DND-41 (cell line): ENCODE measurements at places on chromosomes 4 and X.
A peak's percentile ranks its signal among the peaks of the same experiment; 100 is the strongest.

- H3K27ac ChIP-seq: no peak overlapping the region
- no peaks in the 10 kb centered on the region for H3K27me3 ChIP-seq
- H3K4me3 ChIP-seq: no peak overlapping the region
- no peak for DNase-seq
Measured at GRCh38 chr4:30538794-30539193, 181.4 kb upstream of the PCDH7 start.

GRCh38 chr4:162347156-162347841, 183.5 kb upstream of the FSTL5 start:
- H3K27me3 ChIP-seq: no peaks in the 10 kb centered on the region
- DNase-seq: no peak
- no peaks in the 10 kb centered on the region for H3K4me1 ChIP-seq

DNA sequence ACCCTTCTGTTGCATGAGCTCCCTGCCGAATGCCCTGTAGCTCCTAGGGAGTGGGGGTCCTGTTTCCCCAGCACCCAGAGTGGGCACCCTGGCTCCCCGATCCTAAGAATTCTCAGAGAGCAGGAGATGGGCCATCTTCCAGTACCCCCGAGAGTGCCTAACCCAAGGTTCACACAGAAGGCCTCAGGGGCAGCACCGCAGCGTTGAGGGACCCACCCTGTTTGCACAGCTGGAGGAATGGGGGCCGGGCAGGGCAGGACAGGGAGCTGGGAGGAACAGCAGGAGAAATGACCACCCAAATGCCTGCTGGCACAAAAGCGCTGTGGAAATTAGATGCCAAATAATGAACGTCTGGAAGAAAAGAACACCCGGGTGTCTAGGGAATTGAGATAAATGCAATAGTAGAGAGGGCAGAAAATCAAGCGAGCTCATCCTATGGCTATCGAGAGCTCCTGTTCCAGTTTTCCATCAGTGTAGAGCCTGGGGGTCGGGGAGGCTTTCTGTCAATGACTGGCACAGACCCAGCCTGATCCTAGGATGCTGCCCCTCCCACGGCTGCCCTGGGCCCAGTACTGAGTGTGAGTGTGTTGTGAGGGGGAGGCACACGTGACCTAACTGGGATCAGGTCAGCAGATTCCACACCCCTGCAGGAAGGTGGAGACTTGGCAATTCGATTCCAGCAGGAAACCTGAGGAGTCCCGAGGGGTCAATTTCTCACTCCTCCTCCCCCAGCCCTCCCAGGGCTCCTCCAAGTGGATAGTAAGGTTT, 25.7 kb downstream of the SEPTIN6 start:
- no peak for DNase-seq
- H3K4me3 ChIP-seq: no peak overlapping the region
- H3K27ac ChIP-seq: no peak overlapping the region

DNA sequence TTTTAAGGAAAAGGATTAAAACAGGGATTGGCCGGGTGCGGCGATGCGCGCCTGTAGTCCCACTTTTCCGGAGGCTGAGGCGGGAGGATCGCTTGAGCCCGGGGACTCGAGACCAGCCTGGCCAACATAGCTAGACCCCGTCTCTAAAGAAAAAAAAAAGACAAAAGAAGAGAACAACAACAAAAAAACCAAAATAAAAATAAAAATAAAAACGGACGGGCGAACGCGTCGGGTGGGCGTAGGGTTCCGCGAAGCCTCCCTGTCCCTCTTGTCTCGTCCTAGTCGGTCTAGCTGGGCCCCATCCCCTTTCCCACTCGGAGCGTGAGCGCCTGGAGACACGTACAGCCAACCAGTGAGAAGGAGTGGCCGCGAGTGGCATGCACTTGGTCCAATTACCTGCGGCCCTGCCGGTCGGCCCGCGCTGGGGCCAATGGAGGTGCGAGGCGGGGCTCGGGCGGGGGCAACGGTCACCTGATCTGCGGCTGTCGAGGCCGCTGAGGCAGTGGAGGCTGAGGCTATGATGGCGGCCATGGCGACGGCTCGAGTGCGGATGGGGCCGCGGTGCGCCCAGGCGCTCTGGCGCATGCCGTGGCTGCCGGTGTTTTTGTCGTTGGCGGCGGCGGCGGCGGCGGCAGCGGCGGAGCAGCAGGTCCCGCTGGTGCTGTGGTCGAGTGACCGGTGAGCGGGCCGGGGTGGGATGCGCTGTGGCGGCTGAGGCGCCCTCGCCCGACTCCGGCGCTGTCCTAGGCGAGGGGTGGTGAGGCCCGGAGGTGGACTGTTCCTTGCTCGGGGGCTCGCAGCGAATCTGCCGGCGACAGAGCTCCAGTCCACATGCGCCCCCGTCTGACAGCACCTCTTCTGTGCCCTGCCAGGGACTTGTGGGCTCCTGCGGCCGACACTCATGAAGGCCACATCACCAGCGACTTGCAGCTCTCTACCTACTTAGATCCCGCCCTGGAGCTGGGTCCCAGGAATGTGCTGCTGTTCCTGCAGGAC, at the start of gene ATP6AP1:
TSS of gene ATP6AP1 (plus strand) at position 502 of the 996 bp plus-strand sequence. CDS start at position 518, 16 bp downstream.
- H3K27ac ChIP-seq: peak within 1 kb of the TSS; percentile 75
- H3K4me3 ChIP-seq: peak within 1 kb of the TSS; percentile 46; the same call in 1 of the 2 replicates
- peaks cover 34% of the 10 kb centered on the region for H3K4me1 ChIP-seq
- H3K27me3 ChIP-seq: no peaks in the 10 kb centered on the region
- peak; percentile 94 for DNase-seq

DNA sequence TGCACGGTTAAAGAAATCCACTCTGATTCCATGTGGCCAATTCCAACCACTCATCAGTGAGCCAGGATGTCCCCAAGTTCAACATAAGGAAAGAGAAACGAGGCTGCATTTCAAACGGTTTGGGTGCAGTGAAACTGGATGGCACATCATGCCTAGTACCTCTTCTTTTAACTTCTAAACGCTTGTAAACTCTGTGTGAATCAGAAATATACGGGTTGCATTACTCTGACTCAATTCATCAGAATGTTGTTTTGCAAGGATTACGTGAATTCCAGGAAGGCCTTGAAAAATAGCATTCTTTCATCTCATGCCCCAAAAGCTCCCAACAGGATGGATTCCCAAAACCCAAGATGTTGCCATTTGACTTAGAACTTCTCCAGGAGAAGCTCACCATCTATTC, 270.4 kb downstream of the LDB2 start:
- H3K27ac ChIP-seq: no peak overlapping the region
- no peak overlapping the region for H3K4me3 ChIP-seq
- DNase-seq: no peak

DNA sequence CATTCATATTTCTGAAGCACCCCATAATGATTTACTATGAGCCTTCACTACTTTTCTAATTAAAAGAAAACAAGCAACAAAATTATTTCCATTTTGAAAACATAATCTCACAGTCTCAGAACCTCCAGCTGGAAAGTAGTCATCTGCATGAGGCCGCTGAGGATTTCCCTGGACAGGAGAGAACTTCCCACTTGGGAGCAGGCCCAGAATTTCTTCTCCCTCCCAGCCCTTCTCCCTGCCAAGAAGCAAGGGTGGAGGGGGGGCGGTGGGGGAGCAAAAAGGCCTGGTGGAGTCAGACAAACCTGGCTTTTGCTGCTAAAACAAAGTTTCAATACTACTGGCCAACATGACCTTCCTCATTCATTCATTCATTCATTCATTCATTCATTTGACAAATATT, 167.3 kb downstream of the PJA1 start:
- H3K4me3 ChIP-seq: no peak overlapping the region
- no peak overlapping the region for H3K27ac ChIP-seq
- DNase-seq: no peak
- H3K4me1 ChIP-seq: no peaks in the 10 kb centered on the region

DNA sequence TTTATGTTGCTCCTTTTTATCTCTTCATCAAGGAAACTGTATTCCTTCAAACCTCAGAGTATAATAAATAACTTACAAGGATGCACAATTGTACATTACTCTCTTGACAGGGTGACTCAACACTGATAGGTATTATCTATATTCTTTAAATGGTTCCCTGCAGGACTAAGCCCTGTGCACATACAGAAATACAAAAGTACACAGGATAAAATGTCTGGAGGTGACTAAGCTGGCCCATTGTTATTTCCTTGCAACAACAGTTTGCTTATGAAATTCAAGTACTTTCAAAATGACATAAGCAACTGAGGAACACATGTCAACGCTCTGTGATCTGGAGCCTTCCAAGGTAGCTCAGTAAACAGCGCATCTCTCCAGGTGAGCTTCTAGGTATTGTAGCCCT, 83.8 kb upstream of the RPL34 start:
- no peak overlapping the region for H3K4me3 ChIP-seq
- peaks cover 69% of the 10 kb centered on the region for H3K4me1 ChIP-seq
- DNase-seq: no peak
- no peaks in the 10 kb centered on the region for H3K27me3 ChIP-seq
- H3K36me3 ChIP-seq: no peaks in the 10 kb centered on the region

- H3K27ac ChIP-seq: no peak overlapping the region
- DNase-seq: no peak
- no peaks in the 10 kb centered on the region for H3K27me3 ChIP-seq
- H3K4me3 ChIP-seq: no peak overlapping the region
- H3K36me3 ChIP-seq: no peaks in the 10 kb centered on the region
Measured at GRCh38 chrX:11566173-11566572, 99.5 kb downstream of the ARHGAP6 start.

DNA sequence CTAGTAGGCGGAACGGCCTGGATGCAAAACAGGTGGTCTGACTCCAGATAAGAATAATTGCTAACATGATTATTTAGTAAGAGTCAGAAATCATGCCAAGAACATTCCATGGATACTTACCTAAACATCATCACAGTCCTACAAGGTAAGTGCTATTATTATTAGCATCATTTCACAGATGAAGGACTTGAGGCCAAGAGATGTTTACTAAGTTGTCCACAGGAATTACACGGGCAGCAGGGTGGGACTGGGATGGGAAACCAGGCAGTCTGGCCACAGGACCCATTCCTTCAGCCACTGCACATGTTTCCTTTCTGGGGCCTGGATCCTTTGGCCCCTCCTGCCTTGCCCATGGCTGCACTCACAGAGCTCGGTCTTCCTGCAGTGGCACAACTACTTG, 48.3 kb downstream of the ANAPC4 start:
- no peak overlapping the region for H3K27ac ChIP-seq
- H3K36me3 ChIP-seq: peaks cover 3% of the 10 kb centered on the region; the same call in 1 of the 2 replicates
- H3K27me3 ChIP-seq: no peaks in the 10 kb centered on the region
- DNase-seq: no peak
- no peak overlapping the region for H3K4me3 ChIP-seq

DNA sequence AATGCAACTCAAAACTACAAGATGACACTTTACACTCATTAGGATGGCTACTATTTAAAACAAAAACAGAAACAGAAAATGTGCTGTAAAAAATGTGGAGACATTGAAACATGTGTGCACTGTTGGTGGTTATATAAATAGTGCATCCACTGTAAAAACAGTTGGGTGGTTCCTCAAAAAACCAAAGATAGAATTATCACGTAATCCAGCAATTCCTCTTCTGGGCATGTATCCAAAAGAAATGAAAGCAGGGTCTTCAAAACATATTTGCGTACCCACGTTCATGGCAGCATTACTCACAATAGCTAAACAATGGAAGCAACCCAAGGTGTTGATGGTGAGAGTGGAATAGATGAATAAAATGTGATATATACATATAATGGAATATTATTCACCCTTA, 967.2 kb downstream of the TRAM1L1 start:
- no peak for DNase-seq
- H3K4me1 ChIP-seq: no peaks in the 10 kb centered on the region
- H3K27me3 ChIP-seq: no peaks in the 10 kb centered on the region
- no peak overlapping the region for H3K27ac ChIP-seq

DNA sequence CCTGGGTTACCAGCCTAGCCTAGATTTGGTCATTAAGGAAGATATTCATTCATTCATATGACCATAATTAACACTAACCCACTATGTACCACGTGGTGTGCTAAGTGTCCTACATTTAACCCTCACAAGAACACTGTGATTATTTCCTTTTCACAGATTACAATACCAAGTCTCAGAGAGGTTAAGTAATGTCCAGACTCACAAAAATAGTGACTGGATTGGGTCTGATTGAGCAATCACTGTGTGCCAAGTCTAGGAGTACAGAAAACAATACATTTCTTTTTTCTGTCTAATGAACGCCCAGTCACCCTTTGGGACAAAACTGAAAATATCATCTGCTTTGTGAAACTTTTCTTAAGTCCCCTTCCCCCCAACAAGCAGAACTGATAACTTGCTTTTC, 7.6 kb upstream of the DLG3 start:
- H3K27ac ChIP-seq: no peak overlapping the region
- H3K4me1 ChIP-seq: peaks cover 5% of the 10 kb centered on the region; the same call in 1 of the 2 replicates
- H3K4me3 ChIP-seq: no peak overlapping the region
- no peak for DNase-seq
- H3K27me3 ChIP-seq: peaks cover 7% of the 10 kb centered on the region
- no peaks in the 10 kb centered on the region for H3K36me3 ChIP-seq

DNA sequence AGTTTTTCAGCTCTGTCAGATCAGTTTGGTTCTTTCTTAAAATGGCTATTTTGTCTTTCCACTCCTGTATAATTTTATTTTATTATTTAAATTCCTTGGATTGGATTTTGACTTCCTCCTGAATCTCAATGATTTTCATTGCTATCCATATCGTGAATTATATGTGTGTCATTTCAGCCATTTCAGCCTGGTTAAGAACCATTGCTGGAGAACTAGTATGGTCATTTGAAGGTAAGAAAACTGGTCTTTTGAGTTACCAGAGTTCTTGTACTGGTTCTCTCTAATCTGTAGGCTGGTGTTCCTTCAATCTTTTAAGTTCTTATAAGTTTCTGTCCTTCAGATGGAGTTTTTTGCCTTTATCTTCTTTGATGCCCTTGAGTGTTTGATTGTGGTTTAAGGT, 815.5 kb downstream of the KLHL13 start:
- no peak overlapping the region for H3K4me3 ChIP-seq
- DNase-seq: no peak
- H3K4me1 ChIP-seq: no peaks in the 10 kb centered on the region
- no peaks in the 10 kb centered on the region for H3K36me3 ChIP-seq
- no peak overlapping the region for H3K27ac ChIP-seq
- no peaks in the 10 kb centered on the region for H3K27me3 ChIP-seq

GRCh38 chrX:105822138-105823091, at the start of gene NRK:
TSS of gene NRK (plus strand) at chrX:105822539. CDS start at chrX:105822846, 307 bp downstream.
- H3K36me3 ChIP-seq: no peaks in the 10 kb centered on the region
- no peak for DNase-seq
- H3K4me1 ChIP-seq: no peaks in the 10 kb centered on the region
- H3K4me3 ChIP-seq: no peak within 1 kb of the TSS

DNA sequence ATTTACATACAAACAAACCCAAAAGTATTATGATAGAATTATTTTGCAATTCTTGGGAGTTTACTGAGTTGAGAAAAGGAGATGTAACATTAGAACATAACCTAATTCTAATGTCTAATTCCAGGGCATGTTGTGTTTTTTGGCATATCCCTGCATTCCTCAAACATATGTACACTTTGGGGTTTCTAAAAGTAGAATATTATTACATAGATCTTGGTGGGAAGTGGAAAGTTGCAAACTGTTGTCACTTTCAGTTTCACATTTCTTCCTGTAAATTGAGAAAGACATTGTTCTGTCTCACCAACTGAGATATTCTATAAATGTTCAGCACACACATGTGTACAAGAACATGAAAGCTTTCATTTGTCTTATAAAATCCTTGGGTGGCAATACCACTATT, 24.4 kb upstream of the GBA3 start:
- no peak overlapping the region for H3K4me3 ChIP-seq
- H3K36me3 ChIP-seq: no peaks in the 10 kb centered on the region
- H3K27me3 ChIP-seq: no peaks in the 10 kb centered on the region
- no peak for DNase-seq
- no peak overlapping the region for H3K27ac ChIP-seq

- DNase-seq: no peak
- H3K4me1 ChIP-seq: no peaks in the 10 kb centered on the region
Measured at GRCh38 chr4:82679531-82679930, 117.7 kb upstream of the TMEM150C start.

- H3K27ac ChIP-seq: no peak overlapping the region
- no peaks in the 10 kb centered on the region for H3K36me3 ChIP-seq
- no peaks in the 10 kb centered on the region for H3K27me3 ChIP-seq
- H3K4me1 ChIP-seq: no peaks in the 10 kb centered on the region
Measured at GRCh38 chrX:150081076-150081475, 142.8 kb upstream of the EOLA2 start.
